Mesothelial cell of epicardium (in vitro differentiated cells): ENCODE measurements at places on chromosomes 5 and 9.

DNA sequence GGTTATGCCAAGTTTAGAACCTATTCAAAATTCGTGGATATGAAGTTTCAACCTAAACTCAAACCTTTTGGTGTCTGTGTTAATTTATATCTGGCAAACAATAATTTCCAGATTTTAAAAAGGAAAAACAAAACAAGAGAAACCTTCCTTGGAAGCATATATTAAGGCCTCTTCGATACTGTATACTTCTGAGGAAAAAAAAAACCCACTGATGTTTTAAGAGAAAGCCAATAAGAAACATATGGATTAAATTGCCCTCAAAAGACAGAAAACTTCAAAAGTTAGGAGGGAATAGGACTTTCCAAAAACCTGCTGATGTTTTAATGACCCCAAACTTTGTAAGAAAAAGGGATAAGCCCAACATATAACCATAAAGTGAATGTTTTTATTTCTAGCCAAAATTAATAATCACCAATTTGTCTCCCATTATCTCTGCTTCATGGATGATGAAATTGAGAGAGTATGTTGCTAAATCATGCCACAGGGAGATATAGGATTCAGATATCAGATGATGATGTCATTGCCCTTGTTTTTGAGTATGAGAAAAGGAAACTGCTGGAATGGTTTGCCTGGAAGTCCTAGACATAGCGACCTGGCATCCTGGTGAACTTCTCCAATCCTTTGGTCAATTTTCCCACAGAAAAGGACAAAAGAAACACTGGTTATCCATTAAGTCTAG lies 423.9 kb downstream of the DMRT2 start:
- DNase-seq, result no peak

GRCh38 chr5:135422419-135422818 lies 23.4 kb upstream of the MACROH2A1 start:
- DNase-seq, result no peak

DNA sequence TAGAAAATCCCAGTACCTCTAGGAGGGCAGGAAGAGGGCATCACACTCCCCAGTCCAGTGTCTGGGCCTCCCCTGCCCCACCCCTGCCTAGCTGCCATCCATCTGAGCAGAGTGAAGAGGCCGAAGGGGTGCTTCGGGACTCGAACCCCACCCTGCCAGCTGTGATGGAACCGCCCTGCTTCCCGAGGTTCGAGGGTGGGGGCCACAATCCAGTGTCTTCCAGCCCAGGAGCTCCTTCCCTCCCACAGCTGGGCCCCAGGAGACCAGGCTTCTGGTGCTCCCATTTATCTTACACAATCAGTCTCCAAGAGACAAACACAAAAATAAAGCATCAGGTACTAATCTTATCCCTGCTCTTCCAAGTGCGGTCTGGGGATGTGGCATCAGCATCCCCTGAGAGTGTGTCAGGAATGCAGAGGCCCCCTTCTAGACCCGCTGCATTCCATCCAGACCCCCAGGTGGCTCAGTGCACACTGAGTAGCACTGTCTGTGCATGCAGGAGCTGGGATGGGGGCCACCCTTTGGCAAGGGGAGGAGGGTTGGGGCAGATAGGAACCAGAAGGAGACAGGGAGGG lies 122.8 kb upstream of the TBC1D2 start:
- no peak for DNase-seq

DNA sequence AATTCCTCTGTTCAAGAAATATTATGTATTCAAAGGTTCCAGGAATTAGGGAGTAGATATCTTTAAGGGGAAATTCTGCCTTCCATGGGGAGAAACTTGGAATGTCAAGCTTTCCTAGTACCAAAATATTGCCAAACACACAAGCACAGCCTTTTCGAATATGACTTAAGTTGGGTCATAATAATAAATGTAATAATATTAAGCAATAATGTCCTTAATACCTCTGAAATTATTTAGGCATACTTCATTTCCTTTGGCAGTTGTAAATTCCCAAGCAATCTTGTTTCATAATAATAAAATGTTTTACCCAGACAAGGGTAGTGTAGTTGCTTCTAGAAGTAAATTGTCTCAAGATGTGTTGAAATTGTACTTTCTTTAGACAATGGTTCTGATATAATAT lies 630.3 kb upstream of the CDH18 start:
- no peak for DNase-seq

- DNase-seq, result no peak
Measured at GRCh38 chr9:22078081-22078480, 69.0 kb upstream of the CDKN2B start.
